ENCODE measurements at places on chromosomes 11 and 22.

GRCh38 chr11:12789054-12789453, 114.8 kb downstream of the TEAD1 start:
- DNase-seq = no peak

GRCh38 chr22:21752276-21752675, 16.7 kb upstream of the YPEL1 start:
- no peak for DNase-seq

- DNase-seq = no peak
These were observed 199.7 kb downstream of the NELL1 start for GRCh38 chr11:20869123-20869522.

DNA sequence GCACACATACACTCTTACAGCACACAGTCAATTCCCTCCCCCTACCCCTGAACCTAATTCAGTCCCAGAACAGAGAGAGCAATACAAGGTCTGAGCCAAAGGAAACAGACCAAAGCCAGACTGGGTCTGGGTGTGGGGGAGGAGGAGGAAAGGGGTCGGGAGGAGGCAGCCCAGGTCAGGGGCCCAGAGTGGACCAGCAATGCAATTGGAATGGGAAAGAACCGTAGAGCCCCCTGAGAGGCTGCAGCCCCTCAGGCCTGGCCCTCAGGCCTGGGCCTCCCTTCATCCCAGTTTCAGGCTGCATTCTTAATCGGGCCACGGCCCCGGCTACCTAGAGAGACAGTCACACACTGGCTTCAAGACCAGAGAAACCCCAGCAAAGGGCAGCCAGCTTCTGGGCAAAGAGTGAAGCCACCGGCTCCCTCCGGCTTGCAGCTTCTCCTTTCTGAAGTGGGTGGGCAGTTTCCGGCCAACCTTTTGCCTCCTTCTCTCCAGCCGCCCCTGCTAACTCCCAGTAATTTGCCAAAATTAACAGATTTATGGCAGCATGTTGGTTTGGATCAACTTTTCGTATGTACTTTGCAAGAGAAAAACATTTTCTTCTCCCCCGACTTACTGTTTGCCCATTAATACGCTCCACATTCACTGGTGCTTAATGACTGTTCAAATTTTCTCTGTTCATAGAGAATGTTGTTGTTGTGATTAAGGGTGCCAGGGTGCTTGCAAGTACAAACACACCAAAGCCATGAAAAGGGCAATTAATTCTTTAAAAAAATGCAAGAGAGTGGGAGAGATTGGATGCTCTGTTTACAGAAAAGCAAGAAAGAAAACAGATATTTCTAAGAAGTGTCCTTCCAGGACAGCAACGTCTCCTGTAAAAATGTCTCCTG, 488.3 kb downstream of the MN1 start:
- no peak for DNase-seq

- DNase-seq = no peak
These were observed 740.0 kb downstream of the DLG2 start for GRCh38 chr11:84887055-84887629.

GRCh38 chr11:12024254-12024926, 16.0 kb upstream of the DKK3 start:
- no peak for DNase-seq

- no peak for DNase-seq
These were observed 31.3 kb downstream of the ARFGAP3 start for GRCh38 chr22:42825796-42826195.

DNA sequence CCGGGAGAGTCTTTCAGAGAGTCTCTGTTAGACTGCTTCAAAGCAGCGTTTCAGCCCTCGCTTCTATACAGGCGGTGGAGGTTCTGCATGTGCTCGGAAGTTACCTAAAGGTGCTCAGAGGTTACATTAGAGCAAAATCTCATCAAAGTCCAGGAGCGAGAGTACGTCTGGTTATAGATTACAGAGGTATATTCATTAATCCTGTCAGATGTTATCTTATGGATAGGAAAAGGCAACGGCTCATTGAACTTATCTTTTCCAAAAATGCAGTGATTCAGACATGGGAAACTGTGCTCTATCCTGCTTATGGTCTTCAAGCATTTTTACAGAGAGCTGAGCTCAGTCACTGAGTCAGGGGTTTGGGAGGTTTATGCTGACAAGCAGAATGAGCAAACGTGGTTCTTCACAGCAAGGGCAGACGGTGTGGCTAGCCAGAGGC, 9.1 kb upstream of the ZBED5 start:
- no peak for DNase-seq

- DNase-seq = no peak
These were observed 151.5 kb upstream of the LMO1 start for GRCh38 chr11:8415195-8415594.

DNA sequence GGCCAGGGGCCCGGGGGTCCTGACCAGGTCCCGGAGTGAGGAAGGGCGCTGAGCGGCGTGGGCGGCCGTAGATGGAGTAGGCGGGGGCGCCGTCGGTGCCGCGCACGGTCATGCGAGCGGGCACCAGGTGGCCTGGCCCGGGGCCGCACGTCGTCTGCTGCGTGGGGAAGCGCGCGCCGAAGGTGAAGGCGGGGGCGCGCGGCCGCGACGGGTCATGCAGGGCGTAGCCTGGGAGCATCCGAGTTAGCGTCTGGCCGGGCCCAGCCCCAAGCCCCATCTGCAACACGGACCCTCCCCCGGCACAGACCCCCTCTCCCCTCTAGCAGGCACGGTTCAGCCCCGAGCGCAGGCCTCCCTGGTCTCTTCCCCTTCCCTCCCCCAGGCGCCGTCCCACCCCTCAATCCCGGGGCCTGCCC, 1.7 kb upstream of the TYMP start:
- DNase-seq = no peak

DNA sequence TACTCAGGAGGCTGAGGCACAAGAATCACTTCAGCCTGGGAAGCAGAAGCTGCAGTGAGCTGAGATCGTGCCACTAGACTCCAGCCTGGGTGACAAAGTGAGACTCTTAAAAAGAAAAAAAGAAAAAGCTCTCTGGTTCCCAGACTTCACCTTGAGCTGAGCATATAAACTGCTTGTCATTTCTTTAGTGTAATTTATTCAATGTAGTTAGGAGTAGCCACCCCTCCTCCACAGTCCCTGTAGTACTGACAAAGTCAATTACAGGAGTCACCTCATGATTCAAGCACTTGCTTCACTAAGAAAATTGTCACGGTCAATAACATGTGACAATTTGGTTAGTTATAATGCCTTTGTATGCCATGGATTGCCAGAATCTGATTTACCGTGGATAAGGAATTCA, 7.2 kb downstream of the OR4D10 start:
- DNase-seq = no peak

- no peak for DNase-seq
These were observed 389.4 kb upstream of the CADM1 start for GRCh38 chr11:115893461-115894099.

All from stimulated activated CD8-positive, alpha-beta memory T cell treated with anti-CD3 and anti-CD28 coated beads, Interleukin-7, amount 100 ng/mL, for 1 hour (primary cell).